CD4-positive, alpha-beta T cell (primary cell): ENCODE measurements at places on chromosomes 1 and 21.
A peak's percentile ranks its signal among the peaks of the same experiment; 100 is the strongest.

DNA sequence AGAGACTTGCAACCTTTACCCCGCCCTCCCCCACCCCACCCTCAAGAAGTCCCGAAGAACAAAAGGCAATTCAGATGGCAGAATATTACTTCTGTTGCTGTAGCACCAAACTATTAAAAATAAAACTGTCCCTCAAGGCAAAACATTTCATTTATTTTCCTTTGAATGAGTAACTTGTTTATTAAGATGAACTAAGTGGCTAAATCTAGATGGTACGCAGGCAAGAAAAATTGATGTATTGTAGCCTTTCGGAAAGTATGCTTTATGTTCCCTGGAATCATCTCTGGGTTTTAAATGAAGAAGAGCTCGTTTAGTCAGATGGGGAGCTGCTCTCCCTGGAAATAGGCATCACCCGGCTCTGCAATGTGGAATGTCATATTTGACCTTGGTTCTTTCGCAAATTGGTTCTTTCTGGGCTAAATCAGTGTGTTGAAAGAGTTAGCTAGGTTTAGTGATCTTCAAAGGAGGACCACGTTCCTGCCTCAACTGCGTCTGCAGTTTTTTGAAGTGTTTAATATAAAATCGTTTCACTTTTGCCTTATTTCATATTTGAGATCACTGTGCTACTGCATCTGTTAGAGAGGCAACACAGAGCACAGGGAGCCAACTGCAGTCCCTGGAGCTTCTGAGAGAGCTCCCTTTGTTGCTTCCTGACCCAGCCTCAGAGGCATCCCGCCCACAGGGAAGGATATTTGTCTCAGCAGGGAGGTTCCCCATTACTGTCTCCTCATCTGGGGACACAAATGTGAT, 61.8 kb downstream of the KIF26B start:
- no peak for DNase-seq

DNA sequence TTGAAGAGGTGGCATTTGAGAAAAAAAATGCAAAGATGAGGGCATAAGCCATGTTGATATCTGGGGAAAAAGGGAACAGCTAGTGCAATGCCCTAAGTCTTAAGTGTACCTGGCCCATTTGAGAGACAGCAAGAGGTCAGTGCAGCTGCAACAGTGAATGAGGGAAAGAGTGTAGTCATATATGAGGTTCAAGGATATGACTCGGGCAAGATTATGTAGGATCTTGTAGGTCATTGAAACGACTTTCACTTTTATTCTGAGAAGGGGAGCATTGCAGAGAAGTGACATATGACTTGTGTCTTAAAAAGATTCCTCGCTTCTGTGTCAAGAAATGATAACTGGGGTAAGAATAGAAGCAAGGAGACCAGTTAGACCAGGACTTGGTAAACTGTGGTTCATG, 31.0 kb downstream of the NTMT2 start:
- DNase-seq = no peak

- no peak for DNase-seq
These were observed 134.0 kb downstream of the FAM78B start for GRCh38 chr1:166032572-166033371.

DNA sequence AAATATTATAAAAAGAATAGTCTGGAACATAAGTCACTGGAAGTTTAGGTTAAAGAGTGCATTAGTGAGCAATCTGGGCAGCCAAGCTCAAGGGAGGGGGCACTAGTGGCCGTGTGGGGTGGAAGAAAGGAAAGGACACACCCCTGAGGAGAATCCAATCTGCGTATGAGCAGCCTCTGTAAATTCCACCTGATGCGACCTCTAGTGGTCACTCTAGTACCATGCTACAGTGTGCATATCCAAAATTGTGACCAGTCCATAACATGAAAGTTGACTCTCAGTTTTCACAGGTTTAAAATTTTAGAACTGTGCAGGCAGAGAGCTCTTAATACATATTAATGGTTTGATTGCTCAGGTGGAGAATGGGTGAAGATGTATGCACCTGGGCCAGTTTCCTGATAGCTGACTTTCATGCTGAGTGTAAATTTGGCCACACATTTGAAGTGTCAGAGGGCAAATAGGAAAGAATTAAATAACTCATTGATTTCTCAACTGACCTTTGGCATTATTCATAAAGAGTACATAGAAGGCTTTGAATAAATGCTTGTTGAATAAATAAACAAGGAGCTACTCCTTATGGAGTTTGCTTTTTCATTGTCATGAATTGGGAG, 105.9 kb upstream of the C21orf91 start:
- peak; percentile 67 for DNase-seq

GRCh38 chr1:57671750-57672149, 247.9 kb upstream of the DAB1 start:
- no peak for DNase-seq

- no peak for DNase-seq
These were observed 487.6 kb downstream of the DPYD start for GRCh38 chr1:97433094-97433823.

DNA sequence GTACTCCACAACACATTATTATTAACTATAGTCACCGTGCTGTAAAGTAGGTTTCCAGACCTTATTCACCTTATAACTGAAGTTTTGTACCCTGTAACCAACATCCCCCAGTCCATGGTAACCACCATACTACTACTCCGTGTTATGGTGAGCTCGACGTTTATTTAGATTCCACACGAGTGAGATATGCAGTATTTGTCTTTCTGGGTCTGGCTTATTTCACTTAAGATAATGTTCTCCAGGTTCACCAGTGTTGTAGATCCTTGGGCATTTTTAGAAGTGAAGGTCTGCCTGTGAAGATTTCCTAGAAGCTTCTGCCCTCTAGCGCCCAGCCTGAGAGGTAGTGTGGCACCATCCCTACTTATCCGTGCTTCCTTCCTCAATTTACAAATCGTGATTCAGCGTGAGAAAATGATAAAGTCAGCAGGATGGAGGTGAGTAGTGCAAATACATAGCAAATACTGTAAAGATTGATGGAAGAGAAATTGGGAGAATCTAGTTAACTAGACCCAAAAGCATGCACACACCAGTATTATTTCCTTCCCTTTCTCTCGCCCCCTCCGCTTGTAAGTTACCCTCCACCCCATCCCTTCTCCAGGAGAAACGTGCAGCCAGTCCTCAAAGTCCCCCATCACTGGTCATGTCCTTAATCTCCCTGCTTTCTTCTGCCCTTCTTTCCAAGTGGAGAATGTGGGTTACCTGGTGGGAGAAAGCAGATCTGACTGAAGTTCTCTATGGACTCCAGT, 36.0 kb upstream of the DISC1 start:
- DNase-seq = peak; percentile 23

DNA sequence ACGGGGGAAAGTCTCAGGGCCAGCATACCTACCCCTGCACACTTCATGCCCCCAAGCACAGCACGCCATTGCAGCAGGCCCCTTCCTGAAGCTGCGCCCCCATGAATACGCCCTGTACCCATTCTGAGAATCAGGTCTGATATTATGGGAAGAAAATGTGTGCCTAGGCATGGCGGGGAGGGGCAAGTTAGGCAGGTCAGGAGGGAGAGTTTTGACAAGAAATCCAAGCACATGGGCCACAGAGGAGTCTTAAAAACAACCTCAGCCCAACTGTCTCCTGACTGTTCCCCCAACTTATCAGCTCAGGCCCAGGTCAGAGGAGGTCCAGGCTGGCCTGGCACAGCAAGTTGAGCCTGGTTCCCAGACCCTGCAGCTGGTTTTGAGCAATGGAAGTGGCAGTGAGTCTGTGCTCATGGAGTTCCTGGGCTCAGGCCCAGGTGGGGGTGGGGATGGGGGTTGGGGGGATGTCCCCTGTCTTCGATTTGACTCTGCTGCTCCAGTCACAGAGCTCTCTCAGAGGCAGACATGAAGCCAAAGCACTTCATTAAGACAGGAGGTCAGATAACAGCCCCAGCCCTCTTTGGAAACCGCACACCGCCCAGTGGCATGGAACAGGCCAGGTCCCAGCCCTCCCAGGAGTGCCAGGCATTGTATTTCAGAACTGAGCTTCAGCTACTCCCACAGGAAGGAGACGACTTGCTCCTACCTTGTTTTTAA, 20.6 kb upstream of the BCAR3 start:
- no peak for DNase-seq

GRCh38 chr1:85933961-85934360, 222.6 kb downstream of the COL24A1 start:
- DNase-seq = no peak

- DNase-seq = no peak
These were observed 387.2 kb upstream of the VAMP3 start for GRCh38 chr1:7383671-7384520.

- no peak for DNase-seq
These were observed 18.7 kb upstream of the CRB1 start for GRCh38 chr1:197249324-197249723.

DNA sequence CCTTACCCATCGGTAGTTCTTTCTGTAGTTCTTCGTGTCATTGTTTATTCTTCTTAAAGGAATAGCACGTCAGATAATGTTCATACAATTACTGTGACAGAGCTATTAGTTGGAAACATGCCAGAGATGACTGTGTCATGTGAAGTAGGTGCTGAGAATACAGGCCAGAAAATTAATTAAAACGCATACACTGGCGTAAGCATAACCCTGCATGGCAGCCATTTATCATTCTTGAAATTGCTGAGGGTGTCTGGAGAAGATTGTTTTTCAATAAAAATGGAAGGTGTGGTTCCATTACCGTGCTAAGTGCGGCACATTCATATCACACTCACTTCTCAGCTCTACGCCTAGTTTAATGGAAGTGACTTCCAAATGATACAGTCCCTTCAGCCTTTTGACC, 7.8 kb downstream of the ETS2 start:
- no peak for DNase-seq

DNA sequence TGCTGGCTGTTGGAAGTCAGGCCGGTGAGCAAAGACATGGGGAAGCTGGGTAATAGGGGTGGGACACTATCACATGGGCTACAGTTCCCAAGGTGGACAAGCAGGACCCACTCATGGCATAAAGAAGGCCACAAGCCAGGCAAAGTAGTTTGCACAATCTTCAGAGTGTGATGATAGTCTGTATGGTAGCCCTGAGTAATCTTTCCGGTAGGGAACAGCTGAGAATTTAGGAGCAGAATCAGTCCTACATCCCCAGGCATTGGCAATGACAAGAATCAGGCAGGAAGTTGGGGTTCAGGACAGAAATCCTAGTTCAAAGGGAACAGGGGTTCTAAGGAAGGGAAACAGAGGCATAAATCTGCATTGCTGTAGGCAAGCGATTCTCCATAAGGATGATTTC, 23.9 kb upstream of the SPATA6 start:
- no peak for DNase-seq

DNA sequence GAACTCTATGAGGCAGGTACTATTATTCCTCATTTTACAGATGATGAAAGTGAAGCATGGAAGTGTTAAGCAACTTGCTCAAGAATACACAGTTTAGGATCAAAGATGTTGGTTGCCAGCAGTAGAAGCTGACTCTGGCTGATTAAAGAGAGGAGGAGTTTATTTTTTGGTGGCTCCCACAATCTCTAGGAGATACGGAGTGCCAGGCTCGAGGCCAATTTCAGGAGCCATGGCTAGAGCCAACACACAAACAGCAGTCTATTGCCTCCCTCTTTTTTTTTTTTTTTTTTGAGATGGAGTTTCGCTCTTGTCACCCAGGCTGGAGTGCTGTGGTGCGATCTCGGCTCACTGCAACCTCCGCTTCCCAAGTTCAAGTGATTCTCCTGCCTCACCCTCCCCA, 19.6 kb downstream of the TTF2 start:
- no peak for DNase-seq

DNA sequence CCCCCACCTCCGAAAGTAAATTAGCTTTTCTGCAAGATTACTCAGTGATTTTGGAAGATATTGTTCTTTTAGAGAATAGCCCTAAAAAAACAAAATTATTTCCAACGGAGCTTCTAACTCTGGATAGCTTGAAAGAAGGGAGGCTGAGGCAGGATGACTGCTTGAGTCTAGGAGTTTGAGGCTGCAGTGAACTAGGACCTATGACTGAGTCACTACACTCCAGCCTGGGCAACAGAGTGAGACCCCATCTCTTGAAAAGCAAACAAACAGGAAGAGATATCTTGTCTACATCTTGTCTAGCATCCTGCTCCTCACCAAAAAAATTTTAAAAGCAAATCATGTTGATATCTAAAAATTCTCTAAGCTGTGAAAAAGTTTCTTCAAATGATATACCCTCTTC, 42.2 kb upstream of the CPLANE2 start:
- DNase-seq = no peak

GRCh38 chr1:192747301-192747700, 61.5 kb upstream of the RGS2 start:
- DNase-seq = no peak

- no peak for DNase-seq
These were observed 25.8 kb downstream of the ANP32E start for GRCh38 chr1:150210091-150210490.

DNA sequence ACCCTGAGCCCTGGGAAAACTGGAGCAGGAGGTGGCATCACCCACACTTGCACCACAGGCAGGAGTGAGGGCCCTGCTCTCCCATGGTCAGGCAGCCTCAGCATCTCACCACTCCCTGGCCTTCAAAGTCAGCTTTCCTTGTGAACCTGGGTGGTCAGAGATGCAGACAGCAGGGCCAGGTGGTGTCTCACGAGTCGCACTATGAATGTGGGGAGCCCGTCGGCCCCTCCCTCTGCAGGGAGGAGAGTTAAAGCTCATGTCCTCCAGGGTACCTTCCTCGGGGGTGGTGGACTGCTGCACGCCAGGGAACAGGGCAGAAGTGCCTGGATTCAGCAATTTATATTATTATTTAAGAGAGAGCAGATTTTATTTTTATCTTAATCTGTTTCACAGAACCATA, 24.1 kb downstream of the ABCG1 start:
- DNase-seq = no peak

GRCh38 chr1:110638058-110638457, 31.9 kb upstream of the KCNA2 start:
- no peak for DNase-seq

DNA sequence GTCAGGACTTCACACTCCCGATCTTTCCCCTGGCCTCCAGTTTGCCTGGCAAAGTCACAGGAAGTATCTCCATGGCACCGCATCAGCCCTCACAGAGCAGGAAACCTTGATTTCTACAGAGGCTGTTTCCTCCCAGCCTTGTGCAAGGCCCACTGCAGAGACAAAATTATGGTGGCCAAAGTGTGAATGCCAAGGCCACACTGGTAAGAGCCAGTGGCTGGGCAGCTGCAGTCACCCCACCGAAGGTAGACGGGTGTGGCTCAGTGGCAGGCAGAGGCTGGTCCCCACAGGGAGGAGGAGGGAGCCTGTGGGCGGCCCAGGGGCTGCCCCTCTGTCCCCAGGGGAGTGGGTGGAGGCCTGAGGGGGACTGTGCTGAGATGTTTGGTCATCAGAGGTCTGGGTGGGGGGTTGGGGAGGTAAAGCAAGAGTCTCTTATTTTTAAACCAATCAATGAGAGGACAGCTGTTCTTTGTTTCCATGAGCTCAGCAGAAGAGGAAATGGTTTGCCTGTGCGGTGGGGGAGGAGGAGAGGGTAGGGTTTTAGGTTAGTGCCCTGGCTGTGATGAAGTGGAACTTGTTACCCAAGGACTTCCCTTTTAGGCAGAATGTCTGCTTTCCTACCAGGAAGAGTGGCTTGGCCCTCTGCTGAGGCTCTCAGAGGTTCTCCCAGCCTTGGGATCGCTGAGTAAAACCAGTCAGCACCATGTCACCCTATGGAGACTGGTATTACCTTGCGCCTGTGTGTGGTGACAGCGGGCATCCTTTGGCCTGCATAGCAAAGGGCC, 18.0 kb upstream of the BTG2 start:
- DNase-seq = peak; percentile 75

- DNase-seq = no peak
These were observed 367.6 kb upstream of the ZRANB2 start for GRCh38 chr1:71448444-71448843.
